Activated T-helper 1 cell treated with Interleukin-2 at 50 U/mL for 16 hours (primary cell): ENCODE measurements at places on chromosomes 5 and 9.

- DNase-seq, result no peak
Observed at GRCh38 chr5:79243224-79243623, 7.3 kb downstream of the JMY start.

DNA sequence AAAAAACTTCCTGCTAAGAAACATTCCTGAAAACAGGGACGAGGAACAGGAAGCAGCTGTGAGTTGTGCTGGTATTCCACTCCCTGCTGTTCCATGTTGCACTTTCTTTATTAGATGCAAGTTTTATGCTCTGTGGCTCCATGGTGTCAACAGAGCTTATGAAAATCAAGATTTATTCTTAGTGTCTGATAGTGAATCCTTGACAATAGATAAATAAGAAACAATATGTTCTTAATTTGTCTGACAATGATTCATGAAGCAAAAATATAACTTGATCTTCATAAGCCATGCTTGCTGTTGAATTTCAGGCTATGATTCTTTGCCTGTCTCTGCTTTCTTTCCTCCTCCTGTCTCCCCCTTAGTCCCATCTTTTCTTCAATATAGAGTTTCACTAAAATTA lies 119.6 kb downstream of the DROSHA start:
- DNase-seq, result no peak

DNA sequence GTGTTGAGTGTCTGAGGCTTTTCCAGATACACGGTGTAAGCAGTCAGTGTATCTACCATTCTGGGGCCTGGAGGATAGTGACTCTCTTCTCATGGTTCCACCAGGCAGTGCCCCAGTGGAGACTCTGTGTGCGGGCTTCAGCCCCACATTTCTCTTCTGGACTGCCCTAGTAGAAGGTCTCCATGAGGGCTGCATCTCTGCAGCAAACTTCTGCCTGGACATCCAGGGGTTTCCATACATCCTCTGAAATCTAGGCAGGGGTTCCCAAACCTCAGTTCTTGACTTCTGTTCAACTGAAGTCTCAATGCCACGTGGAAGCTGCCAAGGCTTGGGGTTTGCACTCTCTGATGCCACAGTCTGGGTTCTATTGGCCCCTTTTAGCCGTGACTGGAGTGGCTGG lies 256.6 kb upstream of the ITGA1 start:
- DNase-seq, result no peak

GRCh38 chr5:27475063-27475462 lies 436.7 kb upstream of the CDH9 start:
- no peak for DNase-seq

DNA sequence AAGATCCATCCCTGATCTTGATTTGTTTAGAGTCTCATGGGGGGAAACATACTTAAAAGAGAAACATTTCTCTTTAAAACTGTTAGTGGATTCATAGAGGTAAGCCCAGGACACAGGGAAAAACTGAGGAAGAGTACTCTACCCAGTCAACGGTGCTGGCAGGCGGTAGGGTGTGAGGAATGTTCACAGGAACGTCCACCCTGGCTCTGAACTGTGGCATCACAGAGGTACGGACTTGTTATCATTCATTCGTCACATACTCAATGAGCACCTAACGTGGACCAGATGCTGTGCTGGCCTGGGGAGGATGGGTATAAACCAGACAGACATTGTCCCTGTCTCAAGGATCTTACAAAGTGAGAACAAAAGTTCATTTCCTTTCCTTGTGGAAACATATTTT lies 18.8 kb upstream of the PPARGC1B start:
- DNase-seq, result no peak

- DNase-seq, result no peak
Observed at GRCh38 chr5:113153512-113154097, 177.0 kb downstream of the DCP2 start.

DNA sequence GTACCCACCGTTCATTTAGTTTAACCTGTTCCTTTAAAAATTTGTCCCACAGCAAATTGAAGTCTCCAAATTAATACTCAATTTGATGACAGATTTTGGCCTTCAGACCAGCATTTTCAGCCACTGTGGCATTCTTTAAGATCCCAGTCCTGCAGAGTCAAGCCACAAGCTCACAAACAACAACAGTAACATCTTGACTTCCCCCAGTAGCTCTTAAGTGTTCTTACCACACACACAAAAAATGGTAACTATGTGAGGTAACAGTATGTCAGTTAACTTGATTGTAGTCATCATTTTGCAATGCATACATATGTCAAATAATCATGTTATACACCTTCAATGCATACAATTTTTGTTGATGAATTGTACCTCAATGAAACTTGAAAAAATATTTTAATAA lies 247.9 kb downstream of the LURAP1L start:
- DNase-seq, result no peak

GRCh38 chr5:42599106-42599505 lies 157.5 kb upstream of the CCDC152 start:
- no peak for DNase-seq
